ENCODE measurements at places on chromosomes 3 and 15.

DNA sequence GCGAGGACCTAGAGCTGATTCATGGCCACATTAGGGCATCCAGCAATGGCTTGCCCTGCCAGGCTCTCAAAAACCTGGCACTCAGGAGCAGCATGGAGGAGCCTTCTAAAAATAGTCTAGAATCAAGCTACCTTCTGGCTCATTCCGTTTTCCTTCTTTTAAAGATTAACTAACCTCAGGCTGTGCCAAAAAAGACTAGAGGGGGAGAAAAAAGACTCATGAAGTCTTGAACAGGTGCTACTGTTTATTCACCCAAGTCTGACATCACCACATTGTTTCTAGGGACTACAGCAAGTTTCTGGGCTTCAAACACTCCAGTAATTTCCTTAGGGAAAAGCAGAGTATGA lies 125.8 kb downstream of the TNIK start:
- DNase-seq = no peak

- DNase-seq = no peak
These were observed 7.8 kb upstream of the CCR1 start for GRCh38 chr3:46215810-46216414.

GRCh38 chr15:62365795-62366442 lies 200.8 kb upstream of the C2CD4B start:
- no peak for DNase-seq

DNA sequence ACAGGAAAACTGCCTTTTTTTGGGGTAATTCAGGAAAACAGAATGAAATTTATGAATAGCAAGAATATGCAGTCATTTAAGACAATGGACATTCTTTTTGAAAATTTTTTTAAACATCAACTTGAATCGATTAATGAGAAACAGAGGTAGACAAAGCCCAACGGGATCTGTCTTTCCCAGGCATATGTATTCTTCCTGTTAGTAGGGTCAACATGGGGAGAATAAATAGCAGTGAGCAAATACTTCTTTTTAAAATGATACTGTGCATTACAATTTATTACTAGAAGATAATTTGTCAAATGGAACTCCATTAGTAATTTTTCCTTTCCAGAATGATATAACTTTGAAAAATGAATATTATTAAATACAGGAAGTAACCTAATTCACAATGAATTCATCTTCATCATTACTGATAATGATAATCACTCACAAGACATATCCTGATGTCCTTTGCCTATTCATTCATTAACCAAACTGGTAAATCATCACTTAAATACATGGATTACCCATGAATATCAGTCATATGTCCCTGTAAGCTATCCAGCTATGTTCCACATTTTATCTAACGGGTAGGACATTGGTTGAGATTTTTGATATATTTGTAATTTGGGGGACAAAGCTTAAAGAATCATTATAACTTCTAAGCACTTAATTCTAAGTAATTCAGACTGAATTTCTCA lies 209.2 kb upstream of the CDIN1 start:
- DNase-seq = no peak

GRCh38 chr3:12681089-12681942 lies 17.4 kb upstream of the RAF1 start:
- DNase-seq = no peak

- DNase-seq = no peak
These were observed 126.8 kb upstream of the ABHD17C start for GRCh38 chr15:80568298-80568697.

DNA sequence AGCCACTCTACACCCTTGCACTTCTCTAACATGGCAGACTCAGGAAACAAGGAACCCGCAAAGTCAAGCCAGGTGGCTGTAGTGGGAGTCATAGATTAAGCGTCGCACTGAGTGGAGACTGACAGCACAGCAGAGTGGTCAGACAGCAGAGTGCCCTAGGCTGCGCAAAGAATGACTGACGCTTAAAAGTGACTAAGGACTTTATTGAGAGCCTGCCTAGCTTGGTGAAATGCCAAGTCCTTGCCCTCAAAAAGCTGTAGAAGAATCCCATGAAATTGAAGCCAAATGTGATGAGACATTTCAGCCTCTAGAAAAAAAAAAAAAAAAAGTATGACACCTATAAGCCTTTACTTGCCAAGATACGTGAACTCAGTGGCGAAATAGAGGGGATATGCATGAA lies 30.2 kb downstream of the NCEH1 start:
- no peak for DNase-seq

DNA sequence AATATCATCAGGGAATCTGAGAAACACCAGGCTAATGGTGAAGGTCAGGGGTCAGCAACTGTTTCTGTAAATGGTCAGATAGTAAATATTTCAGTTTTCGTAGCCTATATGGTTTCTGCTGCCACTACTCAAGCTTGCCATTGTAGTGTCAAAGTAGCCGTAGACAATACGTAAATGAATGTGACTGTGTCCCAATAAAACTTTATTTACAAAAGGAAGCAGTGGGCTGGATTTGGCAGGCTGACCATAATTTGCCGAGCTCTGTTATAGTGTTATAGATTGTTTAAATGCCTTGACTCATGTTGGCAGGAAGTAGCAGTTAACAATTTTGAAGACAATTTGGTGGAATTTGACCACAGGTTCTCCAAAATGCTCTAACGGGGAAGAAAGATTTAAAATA lies 548.2 kb downstream of the FOXP1 start:
- no peak for DNase-seq

- DNase-seq = no peak
These were observed at the start of gene CHRD for GRCh38 chr3:184379358-184380184. TSS of gene CHRD (plus strand) at chr3:184380054. CDS start at chr3:184380319, 265 bp downstream.

DNA sequence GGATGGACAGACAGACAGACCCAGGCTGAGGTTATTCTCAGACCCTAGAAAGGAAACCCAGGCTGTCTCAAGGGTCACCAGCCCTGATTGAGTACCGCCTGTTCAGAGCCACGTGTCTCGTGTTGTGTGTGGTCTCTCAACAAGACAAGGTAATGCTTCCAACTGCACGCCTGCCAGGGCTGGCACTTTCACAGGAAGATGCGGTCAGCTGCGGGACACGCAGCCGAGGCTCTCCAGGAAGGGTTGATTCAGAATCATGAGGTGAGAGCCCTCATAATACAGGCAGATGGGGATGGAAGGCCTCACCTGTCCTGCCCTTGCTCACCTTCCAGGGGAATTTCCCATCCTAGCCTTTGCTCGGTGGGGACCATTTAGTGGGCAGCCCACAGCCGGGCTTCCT lies 81.4 kb downstream of the TOP2B start:
- no peak for DNase-seq

DNA sequence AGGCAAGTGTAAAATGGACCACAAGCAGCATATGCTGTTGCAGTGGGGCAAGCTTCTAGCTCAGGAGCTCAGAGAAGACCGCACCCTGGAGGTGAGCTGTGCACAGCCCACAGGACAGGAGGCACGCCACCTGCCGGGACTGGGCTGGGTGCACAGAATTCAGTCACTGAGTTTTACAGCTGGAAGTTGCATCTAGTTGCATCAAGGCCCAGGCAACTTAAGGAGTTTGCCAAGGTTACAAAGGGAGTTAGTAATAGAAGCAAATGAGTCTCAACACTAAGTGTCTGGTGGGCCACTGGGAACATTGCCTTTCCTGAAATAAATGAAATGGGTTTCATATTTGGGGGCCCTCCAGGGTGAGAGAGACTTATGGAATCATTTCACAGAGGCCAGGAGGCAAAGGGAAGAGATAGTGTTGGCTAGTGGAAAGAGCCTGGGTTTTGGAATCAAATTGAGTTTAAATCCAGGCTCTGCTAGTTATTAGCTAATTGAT lies 36.0 kb upstream of the TIMP4 start:
- DNase-seq = no peak

DNA sequence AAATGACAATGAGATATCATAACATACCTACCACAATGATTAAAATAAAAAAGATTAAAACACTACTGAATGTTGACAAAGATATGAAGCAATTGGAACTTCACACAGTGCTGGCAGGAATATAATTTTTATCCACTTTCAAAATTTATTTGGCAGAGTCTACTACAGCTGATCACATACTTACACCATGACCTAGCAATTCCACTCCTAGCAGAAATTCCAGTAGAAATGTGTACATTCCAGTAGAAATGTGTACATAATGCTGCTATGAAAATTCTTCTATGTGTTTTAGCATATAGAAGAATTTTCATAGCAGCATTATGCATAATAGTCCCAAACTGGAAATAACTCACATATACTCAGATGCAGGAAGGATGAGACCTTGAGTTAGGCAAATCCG lies 43.5 kb downstream of the IFT57 start:
- DNase-seq = no peak

DNA sequence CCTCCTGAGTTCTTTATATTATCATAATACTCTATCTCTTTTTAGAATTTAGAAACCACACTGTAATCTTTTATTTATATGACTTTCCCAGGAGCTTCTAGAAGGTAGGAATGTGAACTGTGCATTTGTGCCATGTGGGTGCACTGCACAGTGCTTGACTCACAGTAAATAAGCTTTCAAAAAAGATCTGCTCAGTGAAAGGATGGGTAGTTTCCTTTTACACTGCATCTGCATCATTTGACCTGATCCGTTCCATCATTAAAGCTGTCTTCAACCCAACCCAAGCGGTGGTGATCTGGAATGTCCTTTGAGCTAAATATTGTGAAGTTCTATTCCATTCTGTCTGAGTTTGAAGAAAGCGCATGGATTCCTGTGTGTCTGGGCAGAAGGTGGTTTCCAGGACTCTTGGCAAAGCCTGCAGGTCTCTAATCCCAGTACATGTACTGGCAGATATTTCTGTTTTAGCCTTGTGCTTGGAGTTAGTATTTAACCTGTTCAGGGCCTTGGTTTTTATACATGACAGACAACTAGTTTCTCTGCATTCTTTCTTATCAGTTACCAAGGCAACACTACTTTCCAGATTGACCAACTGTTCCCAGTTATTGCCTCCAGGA lies 96.7 kb downstream of the DHX30 start:
- no peak for DNase-seq

DNA sequence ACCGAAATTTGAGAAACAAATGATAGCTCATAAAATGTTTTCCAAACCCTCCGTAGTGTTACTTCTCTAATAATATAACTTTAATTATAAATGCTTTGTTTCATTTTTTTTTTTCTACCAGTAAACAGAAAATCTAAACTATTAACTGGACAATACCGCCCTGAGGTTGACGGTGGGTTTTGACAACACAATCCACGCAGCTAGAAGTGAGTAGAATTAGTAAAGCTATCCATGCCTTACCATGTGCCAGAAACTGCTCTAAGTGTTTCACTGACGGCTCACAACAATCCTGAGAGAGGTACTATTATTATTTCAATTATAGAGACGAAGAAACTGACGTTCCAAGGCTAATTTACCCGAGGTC lies 410 bp downstream of the NDUFAF1 start:
- DNase-seq = no peak

- no peak for DNase-seq
These were observed 27.1 kb downstream of the HES1 start for GRCh38 chr3:194162817-194163584.

DNA sequence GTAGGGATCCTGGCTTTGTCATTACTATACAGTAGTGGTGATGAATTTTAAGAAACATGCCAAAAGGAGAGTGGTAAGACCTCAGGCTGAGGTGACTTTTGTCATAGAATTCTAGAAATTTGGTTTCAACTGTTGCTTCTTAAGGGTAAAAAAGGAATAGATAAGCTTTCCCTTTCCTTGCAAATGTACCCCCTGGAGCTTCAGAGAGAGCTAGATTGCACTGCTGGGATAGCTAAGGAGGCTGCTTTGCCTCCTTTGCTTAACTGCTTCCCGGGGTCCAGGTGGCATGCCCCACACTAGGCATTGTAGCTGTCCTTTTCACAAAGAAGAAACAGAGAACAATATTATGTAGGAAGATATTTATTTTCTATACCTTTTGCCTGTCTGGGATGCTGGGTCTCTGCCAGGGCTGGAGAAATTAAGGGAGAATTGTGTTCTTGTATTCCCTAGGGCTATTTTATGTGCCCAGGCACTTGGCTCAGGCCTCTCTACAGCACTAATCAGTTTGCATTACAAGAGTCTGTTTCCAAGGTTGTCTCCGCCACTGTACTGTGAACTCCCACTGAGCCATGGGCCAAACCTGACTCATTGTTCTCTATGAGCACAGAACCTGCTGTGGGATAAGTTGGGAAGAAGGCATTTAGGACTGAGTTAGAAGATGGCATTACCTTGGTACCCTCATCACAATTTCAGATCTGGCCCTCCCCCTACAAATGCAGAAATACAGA lies 460.0 kb downstream of the PDCD6IP start:
- no peak for DNase-seq

- DNase-seq = no peak
These were observed 13.4 kb downstream of the UBP1 start for GRCh38 chr3:33426630-33427317.

GRCh38 chr15:101723171-101723873 lies 951 bp downstream of the TARS3 start:
- peak; percentile 64 for DNase-seq

DNA sequence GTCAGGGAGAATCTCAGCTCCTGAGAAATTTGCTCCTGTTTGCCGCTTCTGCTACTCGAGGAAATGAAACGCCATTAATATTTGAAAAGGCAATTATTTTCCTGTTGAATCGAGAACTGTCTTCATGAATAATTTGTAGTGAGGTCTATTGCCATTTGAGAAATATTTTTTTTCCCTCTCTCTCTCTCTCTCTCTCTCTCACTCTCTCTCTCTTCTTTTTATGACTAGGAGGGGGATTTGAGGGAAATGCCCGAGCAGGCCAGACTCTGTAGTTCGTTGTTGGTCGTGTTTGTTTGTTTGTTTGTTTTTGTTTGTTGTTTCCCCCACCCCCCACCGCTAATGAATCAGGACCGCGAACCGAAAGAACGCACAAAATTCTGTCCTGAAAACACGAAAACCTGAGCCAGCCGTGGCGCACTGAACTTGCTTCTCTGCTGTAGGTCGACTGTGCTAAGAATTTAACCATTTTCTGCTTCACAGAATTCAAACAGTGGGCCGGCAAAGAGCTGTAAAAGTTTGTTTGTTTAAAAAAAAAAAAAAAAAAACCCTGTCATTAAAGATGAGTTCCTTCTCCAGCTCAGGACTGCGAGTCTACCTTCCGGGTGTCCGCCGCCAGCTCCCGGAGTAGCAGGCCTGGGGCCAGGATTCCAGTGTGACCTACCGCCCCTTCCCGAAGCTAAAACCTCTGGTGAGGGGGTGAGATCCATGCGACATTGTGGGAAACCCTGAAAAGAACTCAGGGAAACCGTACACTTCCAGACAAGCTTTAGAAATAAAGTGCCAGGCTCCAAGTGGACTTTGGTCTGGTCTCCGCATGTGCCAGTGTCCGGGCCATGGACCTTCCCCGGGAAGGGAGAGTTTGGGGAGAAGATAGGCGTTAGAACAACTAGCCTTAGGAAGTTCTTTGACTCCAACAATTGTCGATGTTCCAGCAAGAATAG lies 12.1 kb downstream of the ZIC4 start:
- DNase-seq = no peak

- no peak for DNase-seq
These were observed 432.2 kb downstream of the UNC13C start for GRCh38 chr15:54410481-54410880.

- no peak for DNase-seq
These were observed 172.0 kb downstream of the UNC13C start for GRCh38 chr15:54150255-54150654.

Measured in RKO (cell line).